ENCODE measurements at places on chromosomes 3 and 15.

DNA sequence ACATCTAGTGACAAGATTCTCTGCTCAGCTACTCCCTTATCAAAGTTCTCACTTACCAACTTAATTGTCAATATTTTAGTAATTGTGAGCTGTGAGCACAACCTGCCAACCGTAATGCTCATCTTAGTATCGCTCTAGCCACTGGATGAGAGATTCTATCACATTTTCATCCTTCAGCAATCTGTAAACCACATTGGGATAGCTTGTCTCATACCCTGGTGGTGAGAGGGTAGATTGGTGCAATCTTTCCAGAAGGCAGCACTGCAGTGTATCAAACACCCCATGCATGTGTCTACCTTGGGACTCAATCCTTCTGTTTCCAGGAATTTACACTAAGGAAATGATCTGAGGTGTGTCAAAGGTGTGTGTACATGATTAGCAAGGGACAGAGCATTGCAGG lies 18.9 kb upstream of the ATP8B4 start:
- DNase-seq = no peak

DNA sequence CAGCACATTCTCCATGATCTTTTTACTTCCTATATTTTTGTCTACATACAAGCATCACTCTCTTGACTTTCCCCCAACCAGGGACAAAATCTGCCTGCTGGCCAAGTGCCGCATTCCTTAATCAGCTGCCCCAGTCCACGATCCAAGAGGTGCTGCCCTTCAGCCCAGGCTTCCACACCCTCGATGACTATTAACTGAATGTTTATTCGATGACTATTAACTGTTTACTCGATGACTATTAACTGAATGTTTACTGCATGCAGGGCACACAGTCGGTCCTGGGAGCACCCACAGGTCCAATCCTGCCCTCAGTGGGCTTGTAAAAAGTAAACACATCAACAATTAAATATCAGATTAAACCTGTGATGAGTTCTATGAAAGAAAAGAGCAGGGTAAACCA lies 256.9 kb downstream of the ARRDC4 start:
- no peak for DNase-seq

GRCh38 chr15:20368974-20369373 lies 172.6 kb downstream of the GOLGA6L6 start:
- no peak for DNase-seq

GRCh38 chr15:50145451-50145872 lies 26.4 kb upstream of the ATP8B4 start:
- no peak for DNase-seq

GRCh38 chr3:13823692-13824091 lies 56.2 kb downstream of the WNT7A start:
- no peak for DNase-seq

DNA sequence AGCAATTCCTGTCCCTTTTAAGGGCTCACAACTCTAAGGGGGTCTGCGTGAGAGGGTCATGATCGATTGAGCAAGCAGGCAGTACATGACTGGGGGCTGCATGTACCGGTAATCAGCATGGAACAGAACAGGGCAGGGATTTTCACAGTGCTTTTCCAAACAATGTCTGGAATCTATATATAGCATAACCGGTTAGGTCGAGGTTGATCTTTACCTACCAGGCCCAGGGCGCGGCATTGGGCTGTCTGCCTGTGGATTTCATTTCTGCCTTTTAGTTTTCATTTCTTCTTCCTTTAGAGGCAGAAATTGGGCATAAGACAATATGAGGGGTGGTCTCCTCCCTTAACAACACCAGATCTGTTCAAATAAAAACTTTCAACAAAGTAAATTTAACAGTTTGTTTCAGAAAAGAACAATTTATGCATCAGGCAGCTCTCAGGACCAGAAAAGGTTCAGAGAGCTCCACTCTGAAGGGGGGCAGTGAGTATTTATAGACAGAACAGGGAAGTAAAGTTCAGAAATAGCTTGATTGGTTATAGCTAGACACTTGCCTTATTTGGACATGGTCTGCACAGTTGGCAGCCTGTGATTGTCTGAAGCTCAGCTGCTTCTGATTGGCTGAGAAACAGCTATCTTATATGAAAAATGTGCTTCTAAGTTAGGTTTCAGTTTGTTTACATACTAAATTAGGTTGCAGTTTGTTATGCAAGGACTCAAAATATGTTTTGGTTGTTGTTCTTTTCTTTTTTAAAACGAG lies 17.2 kb upstream of the B4GALT4 start:
- no peak for DNase-seq

DNA sequence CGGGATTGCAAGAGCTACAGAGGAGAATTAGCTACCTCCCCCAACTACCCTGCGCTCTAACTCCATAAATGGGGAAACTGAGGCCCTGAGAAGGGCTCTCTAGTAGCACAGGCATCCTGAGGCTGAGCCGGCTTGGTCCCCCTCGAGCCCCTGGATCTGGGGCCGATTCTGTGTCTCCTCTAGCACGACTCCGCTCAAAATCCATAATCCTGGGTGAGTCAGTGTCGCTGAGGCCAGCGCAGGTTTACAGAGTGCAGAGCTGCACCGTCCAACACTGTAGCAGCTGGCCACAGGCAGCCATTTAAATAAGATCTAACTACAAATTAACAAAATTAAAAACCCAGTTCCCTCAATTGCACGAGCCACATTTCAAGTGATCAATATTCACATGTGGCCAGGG lies 10.8 kb downstream of the GATA2 start:
- DNase-seq = no peak

- no peak for DNase-seq
Measured at GRCh38 chr15:93307513-93307912, 218.5 kb upstream of the RGMA start.
